ENCODE measurements at places on chromosomes 5 and 9. TPM values are rescaled to one million over a fixed set of nuclear protein-coding genes. Genes with fewer than 3 reads are reported as not detected.

- DNase-seq: peak; percentile 55
Measured at GRCh38 chr5:106292654-106293053, 1378.1 kb downstream of the EFNA5 start.

SLC25A2 gene
- total RNA-seq: 1.8 TPM

GRCh38 chr5:128412145-128412930 lies 125.7 kb downstream of the FBN2 start:
- no peak for DNase-seq

- DNase-seq: no peak
Measured at GRCh38 chr5:2227433-2227832, 344.7 kb upstream of the IRX4 start.

DNA sequence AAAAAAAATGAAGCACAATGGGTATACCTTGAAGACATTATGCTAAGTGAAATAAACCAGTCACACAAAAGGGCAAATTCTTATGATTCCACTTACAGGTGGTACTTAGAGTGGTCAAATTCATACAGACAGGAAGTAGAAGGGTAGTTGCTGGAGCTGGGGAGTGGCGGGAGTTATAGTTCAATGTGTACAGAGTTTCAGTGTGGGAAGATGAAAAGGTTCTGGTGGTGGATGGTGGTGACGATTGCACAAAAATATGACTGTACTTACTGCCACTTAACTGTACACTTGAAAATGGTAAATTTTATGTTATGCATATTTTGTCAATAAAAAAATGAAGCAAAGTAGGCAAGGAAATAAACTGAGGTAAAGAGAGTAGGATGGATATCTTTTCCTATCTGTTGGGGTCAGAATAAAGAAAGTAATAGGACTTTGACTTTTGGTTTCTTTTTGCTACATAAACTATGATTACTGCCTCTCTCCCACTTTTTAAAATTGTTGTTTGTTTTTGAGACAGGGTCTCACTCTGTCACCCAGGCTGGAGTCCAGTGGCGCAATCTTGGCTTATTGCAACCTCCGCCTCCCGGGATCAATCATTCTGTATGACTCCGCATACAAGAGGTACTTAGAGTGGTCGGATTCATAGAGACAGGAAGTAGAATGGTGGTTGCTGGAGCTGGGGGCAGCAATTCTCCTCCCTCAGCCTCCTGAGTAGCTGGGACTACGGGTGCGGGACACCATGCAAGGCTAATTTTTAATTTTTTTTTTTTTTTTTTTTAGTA lies 4.0 kb upstream of the PSAT1 start:
- no peak for DNase-seq

- DNase-seq: peak; percentile 72
Measured at GRCh38 chr5:138352722-138353559, 456 bp downstream of the KDM3B start.

DNA sequence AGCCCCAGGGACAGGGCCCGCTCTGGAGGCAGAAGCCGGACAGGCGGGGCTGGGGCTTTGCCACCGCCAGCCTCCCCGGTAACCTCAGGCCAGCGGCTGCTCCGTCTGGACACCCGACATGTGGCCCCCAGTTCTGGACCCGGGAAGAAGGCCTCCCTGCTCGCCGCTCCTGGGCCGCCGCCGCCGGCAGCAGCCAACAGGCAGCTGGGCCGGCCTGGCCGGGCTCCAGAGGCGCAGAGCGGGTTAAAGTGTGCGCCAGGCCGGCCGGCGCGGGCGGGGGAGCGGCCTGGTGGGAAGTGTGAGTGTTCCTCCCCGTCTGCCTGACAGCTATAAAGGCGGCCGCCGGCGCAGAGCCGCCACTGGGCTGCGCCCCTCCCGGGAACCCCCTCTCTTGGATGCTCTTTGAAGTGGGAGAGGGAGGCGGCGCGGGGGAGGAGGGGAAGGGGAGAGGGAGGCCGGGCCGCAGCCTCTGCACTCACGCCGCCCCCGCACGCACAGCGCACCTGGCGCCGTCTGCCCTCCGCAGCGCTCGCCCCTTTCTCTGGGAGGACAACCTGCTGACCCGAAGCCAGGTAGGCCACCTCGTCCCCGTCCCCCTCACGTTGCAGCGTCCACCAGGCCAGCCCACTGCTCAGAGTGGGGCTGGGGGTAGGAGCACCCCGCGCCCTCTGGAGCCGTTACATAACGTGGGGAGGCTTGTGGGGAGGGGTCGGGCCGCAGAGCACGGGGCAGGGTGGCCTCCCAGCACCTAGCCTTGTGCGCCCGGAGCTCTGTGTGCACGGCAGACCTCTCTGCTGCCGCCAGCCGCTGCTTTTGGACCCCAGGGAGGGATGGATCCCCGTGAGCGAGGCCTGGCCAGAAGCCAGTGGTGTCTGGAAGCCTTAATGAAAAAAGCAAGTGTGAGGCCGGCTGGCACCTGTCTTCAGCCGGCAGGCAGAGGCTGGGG lies at the start of gene ADAMTSL2:
TSS of gene ADAMTSL2 (plus strand) at position 359 of the 946 bp plus-strand sequence. CDS start 2,009 bp downstream, outside the sequence.
- DNase-seq: peak; percentile 77

DNA sequence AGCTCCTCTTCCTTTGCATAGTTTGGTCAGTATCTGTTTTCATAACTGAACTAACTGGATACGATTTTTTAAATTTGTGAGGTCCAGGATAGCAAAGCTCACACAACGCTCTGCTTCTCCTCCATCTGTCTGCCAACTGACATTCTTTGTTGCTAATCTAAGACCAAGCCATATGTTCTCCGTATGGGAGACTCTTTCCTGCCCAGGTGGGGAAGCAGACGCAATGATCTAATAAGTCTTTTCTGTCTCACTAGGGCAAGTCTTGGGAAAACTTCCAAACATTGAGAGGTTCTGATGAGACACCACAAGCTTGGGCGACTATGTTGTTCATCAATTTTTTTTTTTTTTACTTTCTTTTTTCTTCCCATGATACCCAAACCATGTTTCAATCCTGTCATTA lies 558.5 kb downstream of the EFNA5 start:
- DNase-seq: no peak

Measured in Daoy (cell line).